ENCODE measurements at places on chromosomes 3 and 15.

DNA sequence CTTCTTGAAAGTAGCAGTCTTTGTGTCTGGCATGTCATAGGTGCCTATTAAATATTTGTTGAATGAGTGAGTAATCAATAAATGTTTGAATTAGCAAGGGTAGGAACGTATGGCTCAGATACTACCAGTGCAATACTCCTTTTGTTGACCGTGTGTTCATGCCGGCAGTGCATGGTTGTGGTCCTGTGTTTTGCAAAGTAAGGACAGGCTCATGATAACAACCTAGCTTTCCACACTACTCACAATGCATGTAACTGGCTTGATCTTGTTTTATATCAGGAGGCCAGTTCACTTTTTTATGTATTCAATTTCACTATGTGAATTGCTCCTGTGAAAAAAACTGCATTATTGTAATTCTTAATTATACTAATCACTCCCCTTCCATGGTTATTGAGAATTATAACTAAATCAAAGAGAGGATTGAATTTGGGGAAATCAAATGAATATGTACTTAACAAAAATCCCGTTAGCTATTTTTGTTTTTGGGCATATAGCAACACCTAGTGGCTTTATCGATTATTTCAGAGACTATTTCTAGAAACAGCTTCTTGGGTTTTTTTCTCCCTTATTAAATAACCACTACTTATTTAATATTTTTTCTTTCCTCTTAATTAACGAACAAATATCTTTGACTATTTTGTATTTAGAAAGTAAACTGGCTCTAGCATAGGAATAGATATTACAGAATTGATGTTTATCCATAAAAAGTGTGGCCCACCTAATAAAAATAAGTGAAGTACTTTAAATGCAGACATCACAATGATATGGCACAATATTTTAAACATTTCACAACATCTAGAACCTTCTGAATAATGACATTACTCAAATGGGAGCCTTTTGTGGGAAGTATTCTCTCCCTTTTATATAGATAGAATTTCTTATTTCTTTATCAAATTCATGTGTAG is 218.5 kb downstream of the BBX start:
- DNase-seq = no peak

DNA sequence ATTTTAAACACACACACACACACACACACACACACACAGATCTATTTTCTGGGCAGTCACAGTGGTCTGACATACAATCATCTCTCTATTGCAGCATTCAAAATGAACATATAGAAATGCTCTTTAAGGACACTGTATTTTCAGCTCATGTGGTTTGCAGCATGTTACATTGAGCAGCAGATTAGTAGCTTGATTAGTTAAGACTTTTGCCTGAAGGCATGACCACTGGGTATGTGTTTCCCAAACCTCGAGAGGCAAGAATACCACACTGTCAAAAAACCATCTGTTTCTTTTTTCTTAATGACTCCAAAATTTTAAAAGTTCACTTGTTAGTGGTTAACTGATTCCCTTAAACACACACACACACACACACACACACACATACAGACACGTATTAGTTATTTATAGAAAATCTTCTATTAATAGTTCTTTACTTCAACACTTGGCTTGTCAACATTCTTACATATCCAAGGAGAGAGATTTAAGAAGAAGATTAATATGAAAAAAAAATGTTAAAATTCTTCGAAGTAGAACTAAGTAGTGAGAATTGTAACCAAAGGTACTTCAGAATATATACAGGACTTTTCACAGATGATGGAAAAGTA is 518.2 kb downstream of the CADM2 start:
- DNase-seq = no peak

DNA sequence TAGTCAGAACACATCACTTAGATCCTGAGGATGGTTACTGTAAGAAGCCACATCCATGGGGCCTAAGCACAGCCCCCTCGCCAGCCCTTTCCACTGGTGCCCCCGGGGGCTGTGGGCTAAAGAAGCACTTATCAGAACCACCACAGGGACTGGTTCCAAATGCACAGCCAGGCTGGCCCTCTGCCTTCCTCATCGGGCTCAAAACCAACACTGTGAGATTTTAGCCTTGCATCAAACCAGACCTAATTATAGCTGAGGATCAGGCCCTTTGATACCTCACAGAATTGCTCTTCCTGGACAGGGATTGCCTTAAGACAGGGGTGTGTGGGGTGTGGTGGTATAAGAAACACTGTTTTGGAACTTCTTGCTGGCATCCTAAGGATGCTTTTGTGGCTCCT is 23.7 kb downstream of the SRPRB start:
- no peak for DNase-seq

- peak; percentile 66 for DNase-seq
Measured at GRCh38 chr3:32176989-32177701, 61.3 kb upstream of the CMTM8 start.

- no peak for DNase-seq
Measured at GRCh38 chr3:47323431-47324277, 40.9 kb downstream of the KLHL18 start.

DNA sequence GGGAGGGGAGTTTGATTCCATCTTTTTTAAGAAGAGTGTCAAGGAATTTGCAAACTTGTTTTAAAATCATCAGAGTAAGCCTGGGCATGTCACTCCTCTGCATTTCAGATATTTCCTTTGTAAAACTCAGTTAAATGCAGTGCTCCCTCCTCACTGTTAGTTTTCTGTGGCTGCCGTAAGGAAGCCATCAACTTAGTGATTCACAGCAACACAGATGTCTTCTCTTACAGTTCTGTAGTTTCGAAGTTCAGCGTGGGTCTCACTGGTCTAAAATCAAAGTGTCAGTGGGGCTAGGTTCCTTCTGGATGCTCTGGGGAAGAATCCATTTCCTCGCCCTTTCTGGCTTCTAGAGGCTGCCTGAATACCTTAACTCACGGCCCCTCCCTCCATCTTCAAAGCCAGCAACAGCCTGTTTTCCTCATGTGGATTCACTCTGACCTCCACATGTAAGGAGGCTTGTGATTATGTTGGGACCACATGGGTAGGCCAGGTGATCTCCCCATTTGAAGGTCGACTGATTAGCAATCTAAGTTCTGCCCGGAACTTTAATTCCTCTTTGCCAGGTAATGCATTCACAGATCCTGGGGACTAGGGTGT is 12.4 kb downstream of the ISG20 start:
- DNase-seq = no peak

DNA sequence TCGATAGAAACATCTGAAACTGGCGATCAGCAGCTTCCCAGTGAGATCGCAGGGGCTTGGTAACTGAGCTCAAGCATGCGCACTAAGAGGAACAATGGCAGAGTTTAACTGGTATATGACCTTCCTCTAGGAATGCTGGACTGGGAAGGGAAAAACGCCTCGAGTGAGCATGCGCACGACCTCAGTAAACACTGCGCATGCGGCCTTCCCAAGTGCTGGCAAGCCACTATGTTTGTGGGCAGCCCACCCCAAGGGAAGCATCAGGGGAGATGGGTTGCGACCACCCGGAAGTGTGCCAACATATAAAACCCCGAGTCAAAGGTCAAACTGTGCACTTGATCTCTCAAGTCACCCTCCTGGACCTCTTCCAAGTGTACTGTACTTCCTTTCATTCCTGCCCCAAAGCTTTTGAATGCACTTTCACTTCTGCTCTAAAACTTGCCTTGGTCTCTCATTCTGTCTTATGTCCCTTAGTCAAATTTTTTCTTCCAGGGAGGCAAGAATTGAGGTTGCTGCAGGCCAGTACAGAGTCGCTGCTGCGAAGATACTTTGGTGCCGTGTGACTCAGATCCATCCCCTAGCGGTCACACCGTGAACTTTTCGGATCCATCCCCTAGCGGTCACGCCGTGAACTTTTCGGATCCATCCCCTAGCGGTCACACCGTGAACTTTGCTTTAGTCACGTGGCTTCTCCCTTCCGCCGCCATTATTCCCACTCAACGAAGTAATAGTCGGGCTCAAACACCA is 243.3 kb downstream of the FAM43A start:
- no peak for DNase-seq

Measured in GM20000 (cell line).